ENCODE measurements at places on chromosomes 1 and 21. TPM values are rescaled to one million over a fixed set of nuclear protein-coding genes. Genes with fewer than 3 reads are reported as not detected.

- no peak for DNase-seq
These were observed 27.7 kb upstream of the MAGOH start for GRCh38 chr1:53266038-53266437.

GRCh38 chr1:236654957-236655356, 31.3 kb upstream of the ACTN2 start:
- peak; percentile 13 for DNase-seq

GRCh38 chr1:169874229-169874628, 19.5 kb downstream of the SCYL3 start:
- no peak for DNase-seq

DNA sequence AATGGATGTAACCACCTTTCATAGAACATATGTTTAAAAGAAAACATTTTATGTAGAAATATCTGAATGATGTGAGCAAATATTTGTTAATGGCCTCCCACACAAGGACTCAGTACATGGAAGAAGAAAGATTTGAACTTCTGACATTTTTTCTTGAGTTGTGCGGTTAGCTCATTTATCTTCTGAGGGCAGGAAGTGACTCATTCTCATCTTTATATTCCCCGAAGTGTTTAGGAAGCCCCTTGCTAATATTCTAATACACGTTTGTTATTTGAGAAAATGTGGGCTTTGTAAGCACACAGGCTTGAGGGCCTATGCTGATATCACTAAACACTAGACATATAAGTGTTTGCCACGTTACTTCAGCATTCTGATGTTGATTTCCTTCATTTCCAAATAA, 392.5 kb upstream of the PTBP2 start:
- no peak for DNase-seq

DNA sequence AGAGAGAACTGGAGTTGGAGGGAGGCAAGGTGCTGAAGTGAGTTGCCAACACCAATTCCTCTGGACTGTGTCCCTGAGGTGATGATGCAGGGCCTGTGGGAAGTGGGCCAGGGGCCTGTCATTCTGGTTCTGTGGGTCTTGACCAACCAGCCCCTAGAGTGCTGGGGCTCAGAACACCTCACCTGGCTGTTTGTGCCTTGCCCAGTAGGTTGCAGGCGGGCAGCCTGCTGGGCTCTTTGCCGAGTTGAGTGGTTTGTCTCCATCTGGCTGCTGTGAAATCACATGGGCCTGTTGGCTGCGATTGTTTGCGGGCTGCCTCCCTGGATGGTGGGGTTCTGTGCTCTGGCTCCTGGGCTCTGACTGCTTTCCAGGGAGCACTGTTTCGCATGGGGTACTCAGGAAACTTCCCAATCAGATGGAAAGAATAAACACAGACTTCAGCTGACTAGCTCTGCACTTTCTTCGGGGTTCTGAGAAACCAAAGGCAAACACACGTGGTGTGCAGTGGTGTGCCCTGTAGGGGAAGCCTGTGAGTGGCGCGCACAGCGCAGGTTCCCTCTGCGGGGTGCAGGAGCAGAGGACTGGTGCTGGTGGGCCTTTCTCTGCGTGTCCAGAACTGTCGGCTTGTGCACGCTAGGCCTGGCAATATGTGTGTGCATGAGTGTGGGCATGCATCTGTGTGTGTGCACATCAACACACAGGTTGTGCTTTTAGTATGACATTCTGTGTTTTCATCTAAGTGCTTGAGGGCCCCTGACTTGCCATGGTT, 95.1 kb downstream of the RHOU start:
- no peak for DNase-seq

- no peak for DNase-seq
These were observed 20.1 kb upstream of the DONSON start for GRCh38 chr21:33608559-33608958.

GRCh38 chr1:232634096-232634495, 4.2 kb upstream of the SIPA1L2 start:
- no peak for DNase-seq

- no peak for DNase-seq
These were observed 21.1 kb downstream of the C1orf21 start for GRCh38 chr1:184407816-184408510.

DNA sequence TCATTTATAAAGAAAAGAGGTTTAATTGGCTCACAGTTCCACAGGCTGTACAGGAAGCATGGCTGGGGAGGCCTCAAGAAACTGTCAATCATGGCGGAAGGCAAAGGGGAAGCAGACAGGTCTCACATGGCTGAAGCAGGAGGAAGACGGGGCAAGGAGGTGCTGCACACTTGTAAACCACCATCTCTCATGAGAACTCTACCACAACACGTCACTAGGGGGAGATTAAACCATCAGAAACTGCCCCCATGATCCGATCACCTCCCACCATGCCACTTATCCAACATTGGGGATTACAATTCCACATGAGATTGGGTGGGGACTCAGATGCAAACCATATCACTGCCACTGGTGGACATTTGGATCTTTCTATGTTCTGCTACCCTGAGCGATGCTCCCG, 351.4 kb downstream of the NPHP4 start:
- no peak for DNase-seq

Gene HUNK
- 18.1 TPM for polyA plus RNA-seq

Gene C21orf58
- 22.3 TPM for polyA plus RNA-seq

Gene LMOD1
- polyA plus RNA-seq: 3.9 TPM

Gene OR2T12
- polyA plus RNA-seq: 0.07 TPM

Gene GPR3
- 1.0 TPM for polyA plus RNA-seq

Data from left kidney (tissue), 8 donors.